ENCODE measurements at places on chromosomes 3 and 15.

DNA sequence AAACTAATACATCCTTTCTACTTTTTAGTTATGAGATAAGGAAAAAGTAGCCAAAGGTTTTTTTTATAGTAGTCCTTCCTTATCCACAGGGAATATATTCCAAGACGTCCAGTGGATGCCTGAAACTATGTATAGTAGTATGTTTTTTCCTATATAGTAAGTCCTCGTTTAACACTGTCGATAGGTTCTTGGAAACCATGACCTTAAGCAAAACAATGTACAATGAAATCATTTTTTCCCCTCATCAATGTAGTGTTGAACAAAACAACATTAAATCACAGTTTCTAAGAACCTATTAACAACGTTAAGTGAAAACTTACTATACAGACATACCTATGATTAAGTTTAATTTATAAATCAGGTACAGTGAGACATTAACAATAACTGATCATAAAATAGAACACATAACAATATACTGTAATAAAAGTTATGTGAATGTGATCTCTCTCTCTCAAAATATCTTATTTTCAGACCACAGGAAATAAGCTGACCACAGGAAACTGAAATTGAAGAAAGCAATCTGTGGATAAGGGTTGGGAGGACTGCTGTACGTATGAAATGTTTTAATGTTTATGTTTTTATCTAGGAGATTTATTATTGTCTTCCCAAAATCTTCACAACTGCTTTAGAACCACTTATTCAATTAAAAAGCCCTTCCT, 20.6 kb downstream of the COPS2 start:
- DNase-seq: no peak

GRCh38 chr3:139715743-139716360, 38.1 kb upstream of the NMNAT3 start:
- no peak for DNase-seq

DNA sequence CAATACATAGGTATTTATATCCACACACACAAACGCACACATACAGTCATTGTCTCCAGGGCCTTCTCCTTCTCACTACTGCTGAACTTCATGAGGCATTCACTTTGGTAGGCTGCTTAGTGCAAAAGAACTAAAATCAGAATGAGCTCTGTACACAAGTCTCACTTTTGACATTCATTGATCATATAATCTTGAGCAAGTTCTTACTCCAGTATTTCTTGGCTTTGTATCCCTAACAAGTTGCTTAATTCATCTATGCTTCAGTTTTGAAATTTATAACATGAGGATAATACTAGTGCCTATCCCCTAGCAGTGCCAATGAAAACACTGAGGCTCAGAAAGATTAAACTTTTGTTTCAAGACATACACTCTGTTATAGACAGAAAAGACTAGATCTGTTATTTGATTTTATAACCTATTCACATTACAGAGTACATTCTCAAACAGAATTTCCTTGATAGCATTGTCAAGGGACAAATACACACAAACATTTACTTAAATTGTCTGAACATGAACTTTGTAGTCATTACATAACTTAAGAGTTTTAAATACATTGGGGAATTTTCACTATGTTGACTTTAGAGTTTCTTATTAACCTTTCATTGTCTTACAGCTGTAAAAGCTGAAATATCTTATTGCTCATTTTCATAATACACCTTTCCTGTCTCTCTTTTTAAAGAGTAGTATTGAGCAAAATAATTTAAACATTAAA, 55.0 kb upstream of the SI start:
- no peak for DNase-seq

- DNase-seq: no peak
Observed at GRCh38 chr3:120820748-120821147, 78.2 kb downstream of the GTF2E1 start.

- no peak for DNase-seq
Observed at GRCh38 chr15:58213587-58214338, 75.6 kb downstream of the AQP9 start.

DNA sequence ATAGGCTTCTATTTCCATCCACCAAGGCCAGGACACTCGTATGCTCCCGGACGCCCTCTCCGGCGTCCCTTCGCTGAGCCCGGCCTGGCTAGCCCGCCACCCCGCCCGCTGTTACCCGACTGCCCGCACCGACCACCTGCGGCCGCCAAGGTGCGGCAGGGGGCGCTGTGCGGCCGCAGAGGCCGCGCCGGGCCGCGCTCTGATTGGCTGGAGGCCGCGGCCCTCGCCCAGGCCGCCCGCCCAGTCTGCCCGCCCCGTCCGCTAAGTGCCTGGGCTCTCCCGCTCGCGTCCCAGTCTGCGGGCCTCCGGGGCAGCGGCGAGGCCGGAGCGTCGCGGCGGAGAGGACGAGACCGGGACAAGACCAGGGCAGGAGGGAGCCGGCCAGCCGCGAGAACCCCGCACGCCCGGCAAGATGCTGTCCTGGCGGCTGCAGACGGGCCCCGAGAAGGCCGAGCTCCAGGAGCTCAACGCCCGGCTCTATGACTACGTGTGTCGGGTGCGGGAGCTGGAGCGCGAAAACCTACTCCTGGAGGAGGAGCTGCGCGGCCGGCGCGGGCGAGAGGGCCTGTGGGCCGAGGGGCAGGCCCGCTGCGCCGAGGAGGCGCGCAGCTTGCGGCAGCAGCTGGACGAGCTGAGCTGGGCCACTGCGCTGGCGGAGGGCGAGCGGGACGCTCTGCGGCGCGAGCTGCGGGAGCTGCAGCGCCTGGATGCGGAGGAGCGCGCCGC, at the start of gene SYNM:
Gene SYNM, plus strand, starts transcription at position 293 of the 726 bp plus-strand sequence. Its CDS starts 120 bp downstream, at position 413.
- DNase-seq: no peak

DNA sequence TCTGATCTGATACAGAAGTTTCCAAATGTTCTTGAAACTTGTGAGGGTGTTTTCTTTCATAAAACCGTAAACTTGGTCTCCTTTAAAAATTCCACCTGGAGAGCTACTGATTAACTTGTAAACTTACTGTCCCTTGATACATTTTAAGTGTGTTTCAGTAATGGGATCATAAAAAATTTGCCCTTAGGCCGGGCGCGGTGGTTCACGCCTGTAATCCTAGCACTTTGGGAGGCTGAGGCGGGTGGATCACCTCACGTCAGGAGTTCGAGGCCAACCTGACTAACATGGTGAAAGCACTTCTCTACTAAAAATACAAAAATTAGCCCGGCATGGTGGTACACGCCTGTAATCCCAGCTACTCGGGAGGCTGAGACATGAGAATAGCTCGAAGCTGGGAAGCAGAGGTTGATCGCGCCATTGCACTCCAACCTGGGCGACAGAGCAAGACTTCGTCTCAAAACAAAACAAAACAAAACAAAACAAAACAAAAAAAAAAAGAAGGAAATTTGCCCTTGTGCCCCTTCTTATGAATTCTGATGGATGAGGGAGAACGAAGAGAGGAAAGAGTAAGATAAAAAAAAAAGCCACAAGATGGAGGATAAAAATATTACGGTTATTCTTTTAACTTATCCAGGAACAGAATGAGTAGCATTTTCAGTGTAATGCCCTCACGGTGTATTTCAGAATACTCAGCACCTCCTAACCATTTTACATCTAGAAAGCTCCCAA, 32.1 kb upstream of the AP4E1 start:
- no peak for DNase-seq

GRCh38 chr15:32692286-32692685, 25.5 kb upstream of the GREM1 start:
- no peak for DNase-seq

DNA sequence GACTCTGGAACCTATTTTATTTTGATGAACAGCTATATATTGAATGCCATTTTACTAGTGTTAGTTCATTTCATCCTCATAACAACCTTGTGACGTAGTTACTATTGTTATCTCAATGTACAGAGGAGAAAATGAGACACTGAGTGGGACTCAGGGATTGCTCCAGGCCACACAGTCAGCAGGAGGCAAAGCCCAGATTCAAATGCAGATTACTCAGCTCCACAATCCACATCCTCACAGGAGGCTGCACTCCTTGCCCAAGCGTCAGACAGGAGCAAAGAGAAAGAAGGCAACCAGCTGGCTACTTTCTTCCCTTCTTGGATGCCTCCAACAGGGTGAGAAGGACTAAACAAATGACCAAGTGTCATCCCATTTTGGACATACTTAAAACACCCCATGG, 92.0 kb upstream of the CCDC54 start:
- no peak for DNase-seq

DNA sequence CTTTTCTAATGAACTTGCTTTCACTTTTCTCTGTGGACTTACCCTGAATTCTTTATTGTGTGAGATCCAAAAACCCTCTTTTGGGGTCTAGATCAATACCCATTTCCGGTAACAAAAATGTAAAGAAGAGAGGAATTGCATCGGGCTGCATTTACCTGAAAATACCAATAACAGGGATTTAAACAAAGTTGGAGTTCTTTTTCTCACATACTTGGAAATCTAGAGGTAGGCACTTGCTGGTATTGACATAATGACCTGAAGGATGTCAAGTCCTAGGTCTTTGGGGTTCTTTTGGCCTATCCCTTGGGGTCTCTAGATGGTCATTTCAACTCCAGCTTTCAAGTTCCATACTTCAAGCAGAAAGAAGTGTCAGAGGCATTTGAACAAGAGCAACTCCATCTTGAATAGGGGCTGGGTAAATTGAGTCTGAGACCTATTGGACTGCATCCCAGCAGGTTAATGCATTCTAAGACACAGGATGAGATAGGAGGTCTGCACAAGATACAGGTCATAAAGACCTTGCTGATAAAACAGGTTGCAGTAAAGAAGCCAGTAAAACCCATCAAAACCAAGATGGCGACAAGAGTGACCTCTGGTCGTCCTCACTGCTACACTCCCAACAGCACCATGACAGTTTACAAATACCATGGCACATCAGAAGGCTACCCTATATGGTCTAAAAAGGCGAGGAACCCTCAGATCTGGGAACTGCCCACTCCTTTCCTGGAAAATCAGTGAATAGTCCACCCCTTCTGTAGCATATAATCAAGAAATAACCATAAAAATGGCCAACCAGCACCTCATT, 50.8 kb upstream of the ZNF280D start:
- no peak for DNase-seq

DNA sequence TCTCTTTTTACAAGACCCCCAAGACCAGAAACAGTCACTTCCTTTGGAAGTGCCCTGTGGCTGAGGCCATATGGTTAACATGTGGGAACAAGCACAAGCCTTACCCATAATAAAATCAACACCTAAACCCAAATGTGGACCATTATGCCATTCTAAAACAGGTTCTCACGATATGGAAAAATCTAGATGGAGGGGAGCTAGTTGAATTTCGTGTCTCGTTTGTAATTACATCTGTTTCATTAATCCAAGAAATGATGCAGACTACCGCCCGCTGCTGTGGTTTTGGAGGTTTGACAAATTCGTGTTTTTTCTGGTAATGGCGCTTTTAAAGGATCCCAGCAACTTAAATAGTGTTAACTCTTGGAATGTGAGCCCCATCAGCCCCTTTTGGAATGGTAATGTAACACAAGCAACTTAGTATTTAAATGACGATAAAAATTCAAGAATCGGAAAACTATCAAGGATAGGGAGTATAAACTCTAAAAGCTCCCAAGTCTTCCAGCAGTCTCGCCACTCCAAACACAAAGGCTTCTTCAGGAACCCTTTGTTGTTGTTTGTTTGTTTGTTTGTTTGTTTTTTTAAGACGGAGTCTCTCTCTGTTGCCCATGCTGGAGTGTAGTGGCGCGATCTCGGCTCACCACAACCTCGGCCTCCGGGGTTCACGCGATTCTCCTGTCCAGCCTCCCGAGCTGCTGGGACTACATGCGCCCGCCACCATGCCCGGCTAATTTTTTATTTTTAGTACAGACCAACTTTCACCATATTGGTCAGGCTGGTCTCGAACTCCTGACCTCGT, 1.1 kb downstream of the CNBP start:
- no peak for DNase-seq

DNA sequence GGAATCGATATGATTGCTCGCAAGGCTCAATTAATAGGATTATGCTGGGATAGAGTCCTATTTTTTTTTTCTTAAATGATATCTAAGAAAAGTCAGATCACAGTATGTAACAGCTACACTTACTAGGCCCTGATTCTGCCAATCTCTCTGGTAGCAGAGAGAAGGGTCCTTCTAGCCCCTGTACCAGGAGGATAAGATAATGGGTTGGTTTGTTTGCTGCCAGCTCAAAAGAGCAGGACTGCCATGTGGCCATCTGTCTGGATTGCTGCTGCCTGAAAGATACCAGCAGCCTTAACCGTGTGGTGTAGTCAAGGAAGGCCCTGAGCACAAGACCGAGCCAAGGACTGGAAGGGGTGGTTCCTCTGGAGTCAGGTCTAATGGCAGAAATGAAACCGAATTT, 236.4 kb downstream of the KLF13 start:
- no peak for DNase-seq

DNA sequence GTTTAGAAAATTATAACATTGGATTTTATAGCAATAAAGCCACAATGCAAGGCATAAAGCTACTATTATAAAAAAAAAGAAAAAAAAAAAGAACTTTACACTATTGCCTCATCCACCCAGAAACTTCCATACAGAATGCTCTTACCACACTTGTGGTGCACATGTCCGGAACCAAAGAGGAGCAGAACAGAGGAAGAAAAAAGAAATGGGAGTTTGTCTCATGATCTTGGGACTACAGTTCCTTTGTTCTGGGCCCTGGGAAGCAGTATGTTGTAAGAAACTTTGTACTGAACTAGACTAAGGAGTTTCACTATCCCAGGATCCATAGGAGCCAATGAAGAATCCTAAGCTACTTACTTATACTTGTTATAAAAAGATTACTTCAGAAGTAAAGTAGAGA, 36.1 kb downstream of the FMN1 start:
- DNase-seq: no peak

DNA sequence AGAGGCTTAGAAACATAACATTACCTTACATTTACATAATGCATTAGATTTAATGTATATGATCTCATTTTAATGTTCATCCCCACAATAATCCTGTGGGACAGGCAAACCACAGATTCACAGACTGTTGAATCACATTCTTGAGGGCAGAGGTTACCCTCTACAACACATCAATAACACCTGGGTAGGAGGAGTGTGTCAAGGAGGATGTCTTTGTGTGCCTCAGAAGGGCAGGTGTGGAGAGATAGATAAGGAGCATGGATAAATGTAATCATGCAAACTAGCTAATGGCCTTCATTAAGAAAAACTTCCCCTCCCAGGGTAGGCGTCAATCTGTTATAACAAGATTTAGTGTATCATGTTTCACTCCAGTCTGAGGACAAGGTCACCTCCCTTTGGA, 12.9 kb upstream of the MB21D2 start:
- no peak for DNase-seq

DNA sequence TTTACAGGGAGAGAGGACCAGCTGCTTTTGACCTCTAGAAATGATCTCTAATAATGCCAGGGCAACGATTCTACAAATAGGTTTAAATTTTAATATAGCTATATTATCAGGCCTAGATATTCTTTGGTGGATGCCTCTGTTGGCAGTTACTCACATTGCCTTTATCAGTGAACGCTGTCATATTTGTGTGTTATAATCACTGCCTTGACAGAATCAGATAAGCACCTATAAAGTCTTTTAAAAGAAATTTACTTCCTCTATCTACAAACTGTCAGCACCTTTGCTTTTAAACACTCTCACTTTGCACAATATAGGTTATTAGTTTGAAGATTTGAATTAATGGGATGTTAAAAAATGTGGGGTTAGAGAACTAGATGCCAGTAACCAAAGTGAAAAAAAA, 324.1 kb downstream of the ZIC1 start:
- DNase-seq: no peak
